T-helper 17 cell (primary cell): ENCODE measurements at places on chromosomes 5 and 9. TPM values are rescaled to one million over a fixed set of nuclear protein-coding genes. Genes with fewer than 3 reads are reported as not detected.

DNA sequence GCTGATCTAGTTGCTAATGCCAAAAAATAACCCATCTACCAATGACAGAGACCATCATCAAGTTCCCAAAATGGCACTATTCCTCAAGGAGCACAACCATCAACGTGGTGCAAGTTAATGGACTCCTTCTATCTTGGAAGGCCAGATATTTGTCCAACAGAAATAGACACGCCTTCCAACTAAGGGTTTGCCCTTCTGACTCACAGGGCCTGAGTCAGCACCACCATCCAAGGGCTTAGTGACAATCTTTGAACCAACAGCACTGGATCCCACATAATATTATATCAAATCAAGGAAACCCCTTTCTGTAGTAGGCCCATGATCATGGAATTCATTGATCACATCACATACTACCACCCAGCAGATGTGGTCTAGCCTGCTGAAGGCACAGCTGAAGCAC is 84.3 kb downstream of the MED27 start:
- peaks cover 13% of the 10 kb centered on the region for H3K4me1 ChIP-seq
- no peak overlapping the region for H3K4me3 ChIP-seq
- no peak overlapping the region for H3K27ac ChIP-seq
- no peaks in the 10 kb centered on the region for H3K27me3 ChIP-seq
- DNase-seq = no peak

The CORO2A gene
- total RNA-seq = 16.6 TPM

DNA sequence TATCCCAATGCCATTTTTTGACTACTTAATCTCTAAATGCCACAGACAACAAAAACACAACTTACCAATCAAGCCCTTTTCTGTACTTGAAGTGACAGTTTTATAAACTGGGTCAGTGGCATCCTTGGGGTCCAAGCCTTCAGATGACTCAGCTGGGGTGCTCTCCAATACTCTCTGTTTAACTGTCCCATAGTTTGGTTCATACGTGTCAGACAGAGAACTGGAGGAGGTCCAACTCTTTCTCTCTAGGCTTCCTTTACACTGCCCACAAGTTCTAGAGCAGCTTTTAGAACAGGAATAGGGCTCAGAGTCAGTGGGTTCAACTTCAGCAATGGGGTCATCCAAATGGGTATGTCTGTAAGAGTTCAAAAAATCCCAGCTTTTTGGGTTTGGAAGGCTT is 166.9 kb downstream of the CDC42SE2 start:
- H3K4me3 ChIP-seq = no peak overlapping the region
- H3K27ac ChIP-seq = no peak overlapping the region
- peaks cover 10% of the 10 kb centered on the region for H3K36me3 ChIP-seq
- no peak for DNase-seq

GRCh38 chr5:38615981-38616451 is 59.6 kb upstream of the LIFR start:
- no peaks in the 10 kb centered on the region for H3K4me1 ChIP-seq
- no peaks in the 10 kb centered on the region for H3K36me3 ChIP-seq
- no peaks in the 10 kb centered on the region for H3K27me3 ChIP-seq
- DNase-seq = no peak
- H3K4me3 ChIP-seq = no peak overlapping the region

The C9orf78 gene
- 96.2 TPM for total RNA-seq
